ENCODE measurements at places on chromosomes 7 and 10.

DNA sequence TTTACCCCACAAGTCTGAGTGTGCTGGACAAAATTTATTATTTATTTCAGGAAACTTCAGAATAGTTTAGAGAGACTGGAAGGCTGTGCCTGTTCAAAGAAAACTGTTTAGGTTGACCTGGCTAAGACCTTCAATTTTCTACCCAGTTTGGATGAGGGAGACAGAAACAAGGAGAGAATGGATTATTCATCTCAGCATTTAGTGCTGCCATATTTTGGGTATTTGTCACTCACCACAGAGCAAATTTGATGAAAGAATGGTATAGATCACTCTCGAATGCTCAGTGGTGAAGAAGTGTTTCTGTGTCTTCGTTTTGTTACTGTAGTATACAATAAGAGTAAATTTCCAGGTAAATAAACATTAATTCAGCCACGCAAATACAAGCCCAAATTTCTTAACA, 71.8 kb downstream of the SEMA3C start:
- no peak for DNase-seq

DNA sequence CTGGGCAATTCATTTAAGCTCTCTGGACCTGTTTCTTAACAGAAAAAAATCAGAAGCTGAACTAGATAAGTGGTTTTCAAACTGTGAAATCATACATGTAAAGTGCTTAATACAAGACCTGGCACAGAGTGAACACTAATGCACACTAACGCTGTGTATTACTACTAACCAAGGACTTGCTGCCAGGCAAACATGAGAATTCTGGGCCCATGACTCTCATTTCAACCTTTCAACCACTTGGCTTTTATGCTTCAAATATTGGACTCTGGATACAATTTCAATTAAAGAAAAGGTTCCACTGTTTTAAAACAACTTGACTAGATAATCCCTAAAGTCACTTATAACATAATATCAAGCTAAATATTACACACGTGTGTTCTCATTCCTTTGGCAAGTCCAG, 73.4 kb downstream of the SRPK2 start:
- no peak for DNase-seq

- DNase-seq, result no peak
These were observed 116.8 kb upstream of the PRSS1 start for GRCh38 chr7:142632271-142633134.

GRCh38 chr7:23205909-23206767, 24.3 kb downstream of the NUP42 start:
- no peak for DNase-seq

- no peak for DNase-seq
These were observed 33.5 kb upstream of the ADAM12 start for GRCh38 chr10:126421756-126422256.

Measured in anterior cingulate cortex (tissue), 58 donors.